ENCODE measurements at places on chromosomes 16 and 17. TPM values are rescaled to one million over a fixed set of nuclear protein-coding genes. Genes with fewer than 3 reads are reported as not detected.

DNA sequence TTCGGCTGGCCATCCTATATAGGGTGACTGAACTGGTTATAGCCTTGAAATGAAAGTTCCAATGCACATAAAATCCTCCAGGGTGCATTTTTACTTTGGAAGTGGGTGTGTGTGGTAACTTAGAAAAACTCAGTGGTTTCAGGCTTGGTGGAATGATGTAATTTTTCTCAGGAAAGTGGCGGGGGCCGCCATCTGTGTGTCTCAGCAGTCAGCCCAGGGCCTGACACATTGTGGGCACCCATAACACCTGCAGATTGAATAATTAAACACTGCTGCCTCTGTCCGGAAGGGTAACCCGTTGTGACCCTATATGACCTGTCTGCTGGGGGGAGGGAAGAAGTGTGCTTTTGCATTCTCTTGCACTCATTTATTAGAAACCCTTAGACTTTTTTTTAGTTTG, 2.2 kb upstream of the PDP2 start:
- peak overlapping the region; percentile 28 for H3K4me3 ChIP-seq
- peaks cover 40% of the 10 kb centered on the region for H3K4me1 ChIP-seq
- H3K27ac ChIP-seq, result peak overlapping the region; percentile 24
- H3K36me3 ChIP-seq, result peaks cover 2% of the 10 kb centered on the region

DNA sequence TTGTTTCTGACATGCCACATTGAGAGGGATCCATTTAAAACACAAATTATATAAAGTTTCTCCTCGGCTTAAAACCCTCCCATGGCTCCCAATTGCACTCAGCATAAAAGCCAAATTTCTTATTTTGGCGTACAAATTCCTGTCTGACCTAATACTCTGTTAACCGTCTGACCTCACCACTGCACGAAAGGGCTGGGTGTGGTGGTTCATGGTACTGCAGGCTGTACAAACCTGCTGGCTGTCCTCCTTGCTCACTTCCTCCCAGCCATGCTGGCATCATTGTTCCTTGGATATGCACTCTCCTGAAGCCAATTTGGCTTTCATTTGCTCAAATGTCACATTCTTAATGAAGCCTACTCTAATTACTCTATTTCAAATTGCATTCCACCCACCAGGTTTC, 301.6 kb upstream of the C16orf82 start:
- H3K27ac ChIP-seq, result no peak overlapping the region
- DNase-seq, result no peak
- no peak overlapping the region for H3K4me3 ChIP-seq
- H3K27me3 ChIP-seq, result peaks cover 10% of the 10 kb centered on the region
- no peaks in the 10 kb centered on the region for H3K4me1 ChIP-seq

DNA sequence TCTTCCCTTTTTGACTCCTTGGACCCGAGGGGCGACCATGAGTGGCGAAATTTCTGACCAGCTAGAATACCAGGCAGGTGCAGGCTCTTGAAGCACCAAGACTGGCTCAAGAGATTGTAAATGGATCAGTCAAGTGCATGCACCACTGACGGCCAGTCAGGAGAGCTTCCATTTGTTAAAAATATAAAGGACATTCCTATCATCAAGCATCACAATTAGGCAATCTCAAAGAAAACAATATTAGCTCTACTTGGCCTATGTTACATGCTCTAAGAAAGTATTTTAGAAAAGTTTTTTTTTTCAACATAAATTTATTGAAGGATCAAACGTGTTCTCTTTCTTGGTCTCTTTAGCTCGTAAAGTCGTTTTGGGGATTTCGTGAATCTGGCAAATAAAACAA, 1.5 kb upstream of the PRKCA start:
- H3K27ac ChIP-seq, result no peak overlapping the region
- peak overlapping the region; percentile 93 for H3K4me3 ChIP-seq
- peaks cover 5% of the 10 kb centered on the region for H3K36me3 ChIP-seq
- H3K4me1 ChIP-seq, result peaks cover 34% of the 10 kb centered on the region
- DNase-seq, result no peak

DNA sequence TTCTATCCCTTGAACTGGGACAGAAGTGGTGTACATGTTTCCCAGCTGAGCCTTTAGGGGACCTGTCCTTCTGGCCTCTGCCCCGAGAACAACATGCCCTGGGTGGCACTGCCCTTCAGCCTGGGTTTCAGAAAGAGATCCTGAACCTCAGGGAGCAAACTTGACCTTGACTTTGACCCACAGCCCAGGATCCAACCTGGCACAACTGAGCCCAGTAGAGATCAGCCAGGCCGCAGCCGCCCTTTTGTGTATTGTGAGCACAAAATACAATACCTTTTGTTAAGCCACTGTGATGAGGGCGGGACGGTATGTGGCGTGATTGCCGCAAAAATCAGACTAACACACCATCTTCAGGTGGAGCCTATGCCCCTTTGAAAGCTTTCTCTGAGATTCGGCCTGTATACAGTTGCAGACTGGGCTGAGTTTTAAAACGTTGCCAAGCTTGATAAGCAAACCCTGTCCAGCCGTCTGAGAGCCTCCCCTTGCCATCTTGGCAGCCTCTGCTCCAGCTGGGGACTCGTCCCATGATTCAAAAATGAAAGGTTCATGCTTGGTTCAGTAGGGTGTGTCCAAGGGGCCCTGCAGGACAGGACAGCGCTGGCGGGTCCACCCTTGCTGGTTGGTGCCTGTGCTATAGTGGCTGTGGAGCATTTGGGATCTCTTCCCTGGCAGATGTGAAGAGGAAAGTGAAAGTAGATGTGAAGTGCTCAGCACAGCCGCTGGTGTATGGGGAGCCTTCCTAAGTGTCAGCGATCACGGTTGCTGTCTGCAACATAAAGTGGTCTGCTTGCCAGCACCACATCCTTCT, 40.3 kb downstream of the FOXL1 start:
- H3K27ac ChIP-seq, result no peak overlapping the region
- H3K36me3 ChIP-seq, result no peaks in the 10 kb centered on the region
- H3K4me1 ChIP-seq, result no peaks in the 10 kb centered on the region
- no peak overlapping the region for H3K4me3 ChIP-seq
- H3K27me3 ChIP-seq, result no peaks in the 10 kb centered on the region
- no peak for DNase-seq

- DNase-seq, result no peak
- H3K27ac ChIP-seq, result peak overlapping the region; percentile 56
Observed at GRCh38 chr16:66936889-66937554, 1.7 kb downstream of the CES2 start.

The UTS2R gene
- not detected for total RNA-seq

The VAMP2 gene
- total RNA-seq, result 118 TPM

GRCh38 chr16:72937360-72937759, 110.6 kb downstream of the ZFHX3 start:
- H3K4me3 ChIP-seq, result no peak overlapping the region
- H3K27me3 ChIP-seq, result peaks cover 19% of the 10 kb centered on the region
- H3K36me3 ChIP-seq, result no peaks in the 10 kb centered on the region
- peaks cover 8% of the 10 kb centered on the region for H3K4me1 ChIP-seq
- H3K27ac ChIP-seq, result peak overlapping the region; percentile 28

The GPR179 gene
- total RNA-seq, result 0.06 TPM

DNA sequence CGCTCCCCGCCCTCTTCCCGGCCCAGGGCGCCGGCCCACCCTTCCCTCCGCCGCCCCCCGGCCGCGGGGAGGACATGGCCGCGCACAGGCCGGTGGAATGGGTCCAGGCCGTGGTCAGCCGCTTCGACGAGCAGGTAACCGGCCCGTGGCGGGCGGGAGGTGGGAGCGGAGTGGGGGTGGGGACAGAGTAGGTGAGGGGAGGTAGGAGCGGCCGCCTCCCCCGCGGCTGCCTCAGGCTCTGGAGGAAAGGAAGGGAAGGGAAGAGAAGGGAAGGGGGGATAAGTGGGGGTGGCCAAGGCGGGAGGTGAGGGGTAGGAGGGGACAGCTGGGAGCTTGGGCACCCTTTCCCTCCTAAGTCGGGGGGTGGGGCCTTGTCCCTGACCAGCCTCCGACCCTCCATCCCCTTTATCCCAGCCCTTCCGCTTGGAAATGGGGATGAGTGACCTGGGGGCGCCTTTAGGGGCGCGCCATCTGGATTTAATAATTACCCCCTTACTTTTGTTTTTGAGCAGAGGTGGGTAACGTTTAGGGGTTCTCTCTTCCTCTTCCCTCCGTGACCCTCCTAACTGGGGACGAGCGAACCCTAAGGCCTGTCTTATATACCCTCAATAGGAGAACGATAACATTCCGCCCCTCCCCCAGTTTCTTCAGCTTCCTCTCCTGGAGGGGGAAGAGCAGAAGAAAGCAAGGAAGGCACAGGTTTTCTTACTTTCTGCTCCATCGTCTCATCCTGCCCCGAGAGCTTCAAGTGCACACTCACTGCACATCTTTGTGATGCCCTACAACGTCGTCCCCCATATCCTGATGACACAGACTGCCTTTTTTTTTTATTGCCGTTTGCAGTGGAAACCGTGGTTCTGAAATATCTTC, 694 bp downstream of the NF1 start:
- H3K27ac ChIP-seq, result peak overlapping the region; percentile 85
- H3K4me1 ChIP-seq, result peaks cover 17% of the 10 kb centered on the region
- no peaks in the 10 kb centered on the region for H3K27me3 ChIP-seq
- H3K4me3 ChIP-seq, result peak overlapping the region; percentile 91
- peak; percentile 53 for DNase-seq

The ABI3 gene
- 86.4 TPM for total RNA-seq

GRCh38 chr17:38914741-38915638, 10.4 kb upstream of the LASP1NB start:
- H3K36me3 ChIP-seq, result peaks cover 27% of the 10 kb centered on the region
- no peaks in the 10 kb centered on the region for H3K27me3 ChIP-seq
- H3K27ac ChIP-seq, result peak overlapping the region; percentile 25
- peak; percentile 21 for DNase-seq
- H3K4me3 ChIP-seq, result no peak overlapping the region
- H3K4me1 ChIP-seq, result peaks cover 10% of the 10 kb centered on the region

The C16orf46 gene
- 0.53 TPM for total RNA-seq

DNA sequence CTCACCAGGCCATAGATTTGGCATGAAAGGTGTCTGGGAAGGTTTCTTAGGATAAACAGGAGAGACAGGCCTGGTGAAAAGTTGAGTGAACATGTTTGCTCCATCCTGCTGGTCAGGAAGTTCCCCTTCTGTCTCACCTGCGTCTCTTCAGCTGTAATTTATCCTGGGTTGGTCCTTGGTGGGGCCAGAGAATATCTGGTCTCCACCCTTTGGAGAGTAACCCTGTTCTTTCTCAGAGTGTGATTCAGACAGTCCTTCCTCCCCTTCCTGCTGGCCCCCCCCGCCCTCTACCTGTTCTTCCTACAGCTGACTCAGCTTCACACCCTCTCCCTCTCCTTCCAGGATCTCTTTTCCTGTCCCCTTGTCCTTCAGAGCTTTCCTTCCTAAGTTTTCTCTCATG, 17.1 kb downstream of the MINK1 start:
- H3K4me1 ChIP-seq, result peaks cover 14% of the 10 kb centered on the region
- H3K27me3 ChIP-seq, result peaks cover 4% of the 10 kb centered on the region
- H3K36me3 ChIP-seq, result peaks cover 25% of the 10 kb centered on the region
- no peak for DNase-seq

- peak; percentile 59 for DNase-seq
- H3K36me3 ChIP-seq, result peaks cover 1% of the 10 kb centered on the region
- peaks cover 11% of the 10 kb centered on the region for H3K4me1 ChIP-seq
- peak overlapping the region; percentile 95 for H3K4me3 ChIP-seq
- H3K27ac ChIP-seq, result peak overlapping the region; percentile 80
- peaks cover 3% of the 10 kb centered on the region for H3K27me3 ChIP-seq
Observed at GRCh38 chr16:84144209-84144858, 643 bp downstream of the HSDL1 start.

GRCh38 chr16:31131841-31132271, 3.7 kb downstream of the PRSS8 start:
- H3K4me1 ChIP-seq, result peaks cover 5% of the 10 kb centered on the region
- no peak overlapping the region for H3K4me3 ChIP-seq
- no peak for DNase-seq
- H3K27ac ChIP-seq, result no peak overlapping the region

DNA sequence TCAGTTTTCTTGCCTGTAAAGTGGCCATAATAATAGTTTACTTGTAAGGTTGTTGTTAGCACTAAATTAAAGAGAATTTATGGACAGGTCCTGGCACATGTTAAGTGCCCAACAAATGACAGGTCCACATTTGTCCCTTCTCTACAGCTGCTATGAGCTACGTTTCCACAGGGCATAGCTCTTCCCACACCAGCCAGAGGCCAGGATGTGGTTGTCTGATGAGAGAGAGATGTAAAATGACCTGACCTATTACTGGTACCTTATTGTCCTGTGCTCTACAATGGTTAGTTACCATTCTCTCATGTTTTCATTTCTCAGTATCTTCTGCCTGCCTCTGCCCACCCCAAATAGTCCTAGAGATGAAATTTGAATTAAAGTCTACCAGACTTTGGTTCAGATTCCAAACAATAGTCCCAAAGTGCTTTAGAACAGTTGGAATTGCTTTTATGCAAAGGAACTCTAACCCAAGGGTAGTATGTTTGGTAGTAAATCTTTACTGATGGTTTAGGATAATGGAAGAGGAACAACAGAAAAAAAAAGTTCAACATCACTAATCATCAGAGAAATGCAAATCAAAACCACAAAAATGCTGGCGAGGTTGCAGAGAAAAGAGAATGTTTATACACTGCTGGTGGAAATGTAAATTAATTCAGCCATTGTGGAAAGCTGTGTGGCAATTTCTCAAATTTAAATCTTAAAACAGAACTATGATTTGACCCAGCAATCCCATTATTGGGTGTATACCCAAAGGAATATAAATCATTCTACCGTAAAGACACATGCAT, 57.1 kb upstream of the ANKFN1 start:
- no peak for DNase-seq
- H3K27me3 ChIP-seq, result peaks cover 9% of the 10 kb centered on the region
- H3K4me1 ChIP-seq, result no peaks in the 10 kb centered on the region
- H3K4me3 ChIP-seq, result no peak overlapping the region
- no peak overlapping the region for H3K27ac ChIP-seq

The TBX4 gene
- total RNA-seq, result not detected

GRCh38 chr16:1290860-1291575, 18.4 kb upstream of the UBE2I start:
- DNase-seq, result no peak
- H3K27ac ChIP-seq, result no peak overlapping the region
- H3K4me1 ChIP-seq, result no peaks in the 10 kb centered on the region
- H3K27me3 ChIP-seq, result peaks cover 36% of the 10 kb centered on the region
- H3K36me3 ChIP-seq, result no peaks in the 10 kb centered on the region
